ENCODE measurements at places on chromosomes 3 and 15. TPM values are rescaled to one million over a fixed set of nuclear protein-coding genes. Genes with fewer than 3 reads are reported as not detected.

DNA sequence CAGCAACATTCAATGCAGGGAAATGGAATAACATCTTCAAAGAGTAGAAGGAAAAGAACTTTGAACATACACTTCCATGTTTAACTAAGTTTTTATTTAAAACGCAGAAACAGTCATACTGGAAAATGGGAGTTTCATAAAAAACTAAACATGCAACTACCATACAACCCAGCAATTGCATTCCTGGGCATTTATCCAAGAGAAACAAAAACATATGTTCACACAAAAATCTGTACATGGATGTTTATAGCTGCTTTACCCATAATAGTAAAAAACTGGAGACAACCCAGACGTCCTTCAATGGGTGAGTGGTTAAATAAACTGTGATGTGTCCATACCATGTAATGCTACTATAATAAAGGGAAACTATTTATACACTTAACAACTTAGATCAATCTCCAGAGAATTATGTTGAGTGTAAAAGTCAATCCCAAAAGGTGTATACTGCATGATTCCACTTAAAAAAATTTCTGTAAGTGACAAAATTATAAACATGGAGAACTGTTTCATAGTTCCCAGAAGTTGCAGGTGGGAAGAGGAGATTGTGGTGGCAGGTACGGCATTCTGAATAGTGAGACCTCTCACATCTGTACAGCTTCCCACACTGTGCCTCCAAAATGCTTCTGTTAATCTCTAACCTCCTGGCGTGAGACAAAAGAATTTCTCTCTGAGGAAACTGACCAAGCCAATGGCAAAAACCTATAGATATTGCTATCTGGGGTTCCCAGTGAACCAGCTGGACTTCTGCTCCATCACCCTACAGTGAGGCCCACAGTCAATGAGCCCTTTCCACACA lies 23.1 kb downstream of the ISG20 start:
- H3K27me3 ChIP-seq = no peaks in the 10 kb centered on the region
- no peak overlapping the region for H3K4me3 ChIP-seq
- DNase-seq = no peak
- H3K27ac ChIP-seq = no peak overlapping the region

LMCD1 gene
- total RNA-seq = 47.9 TPM

CPN2 gene
- total RNA-seq = 1.1 TPM

- no peaks in the 10 kb centered on the region for H3K36me3 ChIP-seq
- H3K4me3 ChIP-seq = no peak overlapping the region
- no peaks in the 10 kb centered on the region for H3K27me3 ChIP-seq
- no peak overlapping the region for H3K27ac ChIP-seq
- H3K4me1 ChIP-seq = peaks cover 10% of the 10 kb centered on the region
Measured at GRCh38 chr3:27325419-27325818, 43.8 kb downstream of the NEK10 start.

DNA sequence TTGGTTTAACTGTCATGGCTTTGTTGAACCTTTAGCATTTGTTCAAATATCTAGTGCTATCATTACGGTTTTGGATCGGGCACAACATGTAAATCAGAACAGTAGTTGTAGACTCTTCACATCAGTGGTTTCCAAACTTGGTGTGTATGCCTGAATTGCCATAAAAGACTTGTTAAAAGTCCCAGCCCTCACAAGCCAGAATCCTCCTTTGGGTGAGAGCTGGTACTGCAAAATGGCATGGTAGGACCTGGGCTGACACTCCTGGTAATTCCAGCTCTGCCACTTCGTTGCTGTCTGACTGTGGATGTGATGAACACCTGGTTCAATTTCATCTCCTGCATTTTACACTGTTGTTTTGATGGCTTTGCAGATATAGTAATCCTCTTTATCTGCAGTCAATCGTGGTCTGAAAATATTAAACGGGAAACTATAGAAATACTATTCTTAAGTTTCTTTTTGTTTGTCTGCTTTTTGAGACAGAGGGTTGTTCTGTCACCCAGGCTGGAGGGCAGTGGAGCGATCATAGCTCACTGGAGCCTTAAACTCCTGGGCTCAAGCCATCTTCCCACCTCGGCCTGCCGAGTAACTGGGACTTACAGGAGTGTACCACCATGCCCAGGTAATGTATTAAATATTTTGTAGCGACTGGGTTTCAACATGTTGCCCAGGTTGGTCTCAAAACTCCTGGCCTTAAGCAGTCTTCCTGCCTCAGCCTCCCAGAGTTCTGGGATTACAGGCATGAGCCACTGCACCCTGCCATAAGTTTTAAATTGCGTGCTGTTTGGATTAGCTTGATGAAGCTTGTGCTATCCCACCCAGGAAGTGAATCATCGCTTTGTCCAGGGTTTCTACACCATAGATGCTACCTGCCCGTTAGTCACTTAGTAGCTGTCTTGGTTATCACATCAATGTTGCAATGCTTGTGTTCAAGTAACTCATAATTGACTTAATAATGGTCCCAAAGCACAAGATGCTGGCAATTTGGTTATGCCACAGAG lies 61.6 kb downstream of the RAB7A start:
- DNase-seq = no peak
- H3K36me3 ChIP-seq = no peaks in the 10 kb centered on the region
- H3K4me3 ChIP-seq = no peak overlapping the region
- H3K27ac ChIP-seq = no peak overlapping the region
- peaks cover 7% of the 10 kb centered on the region for H3K4me1 ChIP-seq
- no peaks in the 10 kb centered on the region for H3K27me3 ChIP-seq

SV2B gene
- 1.6 TPM for total RNA-seq

ACKR4 gene
- not detected for total RNA-seq

DNA sequence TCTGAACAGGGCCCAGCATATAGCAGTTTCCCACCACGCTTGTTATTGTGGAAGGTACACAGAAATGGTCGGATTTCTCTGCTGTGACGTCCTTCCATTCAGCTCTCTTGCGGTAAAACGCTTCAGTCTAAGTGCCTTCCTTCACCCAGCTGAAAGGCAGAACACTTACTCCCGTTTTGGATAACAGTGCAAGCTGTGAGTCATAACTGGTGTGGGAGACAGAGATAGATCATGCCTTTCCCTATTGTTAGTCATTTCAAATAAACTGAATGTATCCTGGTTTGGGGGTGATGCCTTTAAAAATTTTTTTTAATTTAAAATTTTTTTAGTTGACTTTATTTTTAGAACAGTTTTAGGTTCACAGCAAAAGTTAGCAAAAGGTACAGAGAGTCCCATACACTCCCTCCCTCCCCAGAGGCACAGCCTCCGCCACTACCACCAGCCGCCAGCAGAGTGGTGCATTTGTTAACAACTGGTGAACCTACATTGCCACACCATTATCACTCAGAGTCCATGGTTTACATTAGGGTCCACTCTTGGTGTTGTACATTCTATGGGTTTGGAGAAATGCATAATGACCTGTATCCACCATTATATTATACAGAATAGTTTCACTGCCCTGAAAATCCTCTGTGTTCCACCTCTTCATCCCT lies 94.9 kb upstream of the NSMCE3 start:
- H3K27me3 ChIP-seq = no peaks in the 10 kb centered on the region
- peak; percentile 25 for DNase-seq
- no peak overlapping the region for H3K4me3 ChIP-seq
- H3K4me1 ChIP-seq = no peaks in the 10 kb centered on the region

DNA sequence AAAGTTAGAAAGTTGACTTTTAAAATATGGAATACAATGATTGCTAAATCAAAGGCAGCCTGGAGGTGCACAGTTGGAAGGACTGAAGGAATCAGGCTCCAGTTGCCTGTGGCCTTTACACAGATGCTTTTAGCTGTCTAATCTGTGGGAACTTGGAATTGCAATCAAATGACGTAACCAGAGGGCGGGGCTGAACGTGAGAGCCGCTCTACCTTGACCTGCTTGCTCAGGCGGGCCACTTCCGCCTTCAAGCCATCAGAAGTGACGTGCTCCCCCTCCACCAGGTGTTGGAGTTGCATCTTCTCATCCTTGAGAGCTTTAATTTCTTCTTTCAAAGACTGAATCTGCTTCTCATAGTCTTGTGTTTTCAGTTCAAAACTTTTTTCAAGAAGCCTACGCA lies 37.7 kb upstream of the GNB5 start:
- no peaks in the 10 kb centered on the region for H3K27me3 ChIP-seq
- no peak overlapping the region for H3K4me3 ChIP-seq
- no peaks in the 10 kb centered on the region for H3K4me1 ChIP-seq
- no peak overlapping the region for H3K27ac ChIP-seq
- no peaks in the 10 kb centered on the region for H3K36me3 ChIP-seq

GRCh38 chr15:42080186-42080918 lies 14.0 kb downstream of the PLA2G4D start:
- no peak overlapping the region for H3K4me3 ChIP-seq
- H3K4me1 ChIP-seq = no peaks in the 10 kb centered on the region
- peak; percentile 17 for DNase-seq
- no peak overlapping the region for H3K27ac ChIP-seq
- H3K36me3 ChIP-seq = no peaks in the 10 kb centered on the region

DNA sequence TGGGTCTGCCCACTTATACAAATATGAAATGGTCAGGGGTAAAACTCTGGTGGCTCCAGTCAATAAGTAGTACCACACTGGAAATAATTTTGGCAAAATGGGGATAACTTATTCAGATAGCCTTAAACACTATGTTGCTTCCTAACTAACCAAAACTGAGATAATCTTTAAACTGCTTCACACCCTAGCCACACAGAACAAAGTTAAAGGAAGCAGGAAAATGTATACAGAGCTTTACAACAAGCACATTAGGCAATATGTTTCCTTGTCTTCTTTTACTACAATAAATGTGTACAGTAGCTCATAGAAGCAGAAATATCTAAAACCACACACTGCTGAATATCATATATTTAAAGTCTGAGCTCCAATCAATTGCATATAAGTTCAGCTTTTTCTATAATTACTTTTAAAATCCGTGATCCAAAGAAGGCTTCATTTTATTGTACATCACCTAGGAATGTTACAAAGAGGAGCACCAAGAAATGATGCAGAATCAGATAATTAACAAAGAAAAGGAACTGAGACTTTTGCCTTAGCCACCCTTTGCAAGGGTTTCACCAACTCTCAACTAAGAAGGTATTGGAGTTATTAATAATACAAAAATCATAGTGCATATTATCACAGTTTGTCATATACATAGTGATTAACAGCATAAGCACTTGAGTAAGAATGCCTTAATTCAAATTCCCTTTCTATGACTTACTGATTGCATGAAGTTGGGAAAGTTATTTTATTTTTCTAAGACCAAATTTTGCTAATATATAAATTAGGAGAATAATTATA lies 9.2 kb upstream of the SSR3 start:
- no peak for DNase-seq
- H3K36me3 ChIP-seq = no peaks in the 10 kb centered on the region
- no peaks in the 10 kb centered on the region for H3K27me3 ChIP-seq
- no peak overlapping the region for H3K27ac ChIP-seq
- H3K4me3 ChIP-seq = no peak overlapping the region

RLBP1 gene
- 0.31 TPM for total RNA-seq

MUC20 gene
- 13.8 TPM for total RNA-seq

GRCh38 chr3:188631291-188632010 lies 477.5 kb downstream of the LPP start:
- no peaks in the 10 kb centered on the region for H3K4me1 ChIP-seq
- H3K27me3 ChIP-seq = no peaks in the 10 kb centered on the region
- no peak overlapping the region for H3K27ac ChIP-seq
- no peaks in the 10 kb centered on the region for H3K36me3 ChIP-seq

RAB43 gene
- 27.2 TPM for total RNA-seq

SFMBT1 gene
- total RNA-seq = 143 TPM

- H3K4me1 ChIP-seq = no peaks in the 10 kb centered on the region
- no peak for DNase-seq
- no peaks in the 10 kb centered on the region for H3K36me3 ChIP-seq
- H3K27me3 ChIP-seq = no peaks in the 10 kb centered on the region
- H3K4me3 ChIP-seq = no peak overlapping the region
Measured at GRCh38 chr3:127237835-127238234, 44.9 kb downstream of the PRR23E start.

DNA sequence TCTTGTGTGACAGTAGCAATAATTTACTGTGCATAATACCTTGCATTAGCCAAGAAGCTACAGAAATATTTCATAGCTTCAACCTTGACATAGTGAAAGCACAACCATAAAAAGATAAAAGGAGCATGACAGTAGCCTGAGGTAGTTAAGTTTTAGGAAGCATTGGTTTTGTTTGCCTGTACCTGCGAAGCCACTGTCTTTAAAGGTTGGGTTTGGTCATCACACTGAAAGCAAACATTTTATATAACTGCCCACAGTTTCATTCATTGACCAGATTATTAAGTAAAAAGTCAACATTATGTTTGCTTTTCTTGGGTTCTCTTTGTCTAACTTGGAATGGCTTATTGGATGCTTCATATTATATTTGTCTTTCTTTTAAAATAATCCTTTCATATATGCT lies 450.1 kb upstream of the IL12A start:
- no peak for DNase-seq
- H3K4me3 ChIP-seq = no peak overlapping the region
- no peaks in the 10 kb centered on the region for H3K27me3 ChIP-seq
- no peak overlapping the region for H3K27ac ChIP-seq

DNA sequence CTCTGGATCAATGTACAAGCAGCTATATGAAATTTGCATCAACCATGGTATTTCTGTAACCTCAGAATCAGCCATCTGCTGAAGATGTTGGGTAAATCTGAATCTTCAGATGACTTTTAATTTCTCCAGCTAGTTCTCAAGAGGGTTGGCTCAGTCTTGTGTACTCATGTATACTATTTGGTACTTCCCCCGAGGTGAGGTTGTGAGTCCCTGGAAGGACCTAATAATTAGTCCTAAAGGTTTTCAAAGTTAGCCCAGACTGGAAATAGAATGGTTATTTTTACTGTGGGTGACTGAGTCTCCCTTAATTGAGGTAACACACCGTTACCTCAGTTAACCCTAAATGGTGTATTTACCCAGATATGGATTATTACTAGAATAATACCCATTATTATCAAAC lies 104.3 kb upstream of the THSD4 start:
- no peaks in the 10 kb centered on the region for H3K4me1 ChIP-seq
- H3K4me3 ChIP-seq = no peak overlapping the region
- H3K27me3 ChIP-seq = no peaks in the 10 kb centered on the region
- H3K36me3 ChIP-seq = no peaks in the 10 kb centered on the region
- DNase-seq = no peak

- H3K4me1 ChIP-seq = peaks cover 22% of the 10 kb centered on the region
- H3K4me3 ChIP-seq = no peak overlapping the region
- DNase-seq = no peak
- no peaks in the 10 kb centered on the region for H3K36me3 ChIP-seq
- no peak overlapping the region for H3K27ac ChIP-seq
Measured at GRCh38 chr15:98719137-98719740, 70.9 kb downstream of the IGF1R start.

GRCh38 chr15:31554261-31554660 lies 227.6 kb downstream of the KLF13 start:
- no peaks in the 10 kb centered on the region for H3K27me3 ChIP-seq
- H3K4me3 ChIP-seq = no peak overlapping the region
- no peak for DNase-seq
- no peak overlapping the region for H3K27ac ChIP-seq
